HS-5 (cell line): ENCODE measurements at places on chromosomes 7 and 10.
A peak's percentile ranks its signal among the peaks of the same experiment; 100 is the strongest.

DNA sequence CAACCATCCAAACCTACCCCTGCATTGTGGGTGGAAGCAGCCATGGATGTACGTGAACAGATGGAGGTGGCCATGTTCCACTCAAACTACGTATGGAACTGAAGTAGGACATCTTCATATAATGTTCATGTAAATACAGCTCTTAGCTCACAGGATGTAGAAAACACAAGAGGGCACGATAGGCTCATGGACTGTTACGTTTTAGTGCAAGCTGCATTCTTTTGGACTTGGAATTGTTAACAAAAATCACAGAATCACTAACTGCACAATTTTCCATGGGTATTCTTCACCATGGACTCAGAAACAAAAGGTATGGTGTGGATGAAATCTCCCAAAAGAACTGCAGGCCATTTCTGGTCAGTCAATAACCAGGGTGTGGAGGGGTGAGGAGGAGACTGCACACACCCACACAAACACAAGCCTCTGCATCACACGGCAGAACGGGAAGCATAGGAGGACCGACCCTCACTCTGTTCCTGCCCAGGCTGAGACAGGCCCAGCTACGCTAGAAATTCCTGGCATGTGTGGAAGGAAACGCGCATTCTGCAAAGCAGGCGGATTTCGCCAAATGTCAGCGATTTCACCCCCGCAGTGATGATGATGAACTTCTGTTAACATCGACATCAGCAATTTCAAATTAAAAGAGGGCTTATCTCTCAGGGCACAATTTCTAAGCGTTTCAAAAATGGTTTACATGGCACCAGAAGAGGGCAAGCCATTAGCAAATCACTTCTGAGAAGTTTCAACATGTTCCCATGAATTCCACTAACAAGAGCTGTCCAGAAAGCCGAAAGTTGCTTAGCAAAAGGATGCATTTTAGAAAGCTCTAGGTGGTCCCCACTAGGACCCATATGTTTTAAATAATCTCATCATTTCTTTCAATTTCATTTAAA lies 149.0 kb downstream of the TNS3 start:
- DNase-seq: no peak

DNA sequence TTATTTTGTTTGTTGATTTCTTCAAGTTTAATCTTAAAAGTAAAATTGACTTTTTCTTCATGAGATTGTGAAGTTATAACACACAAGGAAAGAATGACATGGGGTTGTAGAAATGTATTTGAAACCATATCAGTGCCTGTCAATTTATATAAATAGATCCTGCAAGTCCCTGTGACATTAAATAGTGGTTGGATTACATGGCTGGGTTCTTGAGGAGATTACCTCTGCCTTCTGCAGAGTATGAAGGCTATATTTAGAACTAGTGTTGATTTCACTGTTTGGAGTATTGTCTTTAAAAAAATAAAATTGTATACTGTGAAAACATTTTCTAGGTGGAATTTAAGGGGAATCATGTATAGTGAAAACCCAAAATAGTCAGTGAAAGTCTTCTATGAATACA lies 385.8 kb upstream of the SMIM30 start:
- DNase-seq: no peak

- no peak for DNase-seq
Observed at GRCh38 chr10:21501731-21502347, 23.6 kb downstream of the SKIDA1 start.

GRCh38 chr10:113493882-113494301 lies 59.0 kb upstream of the HABP2 start:
- DNase-seq: no peak

DNA sequence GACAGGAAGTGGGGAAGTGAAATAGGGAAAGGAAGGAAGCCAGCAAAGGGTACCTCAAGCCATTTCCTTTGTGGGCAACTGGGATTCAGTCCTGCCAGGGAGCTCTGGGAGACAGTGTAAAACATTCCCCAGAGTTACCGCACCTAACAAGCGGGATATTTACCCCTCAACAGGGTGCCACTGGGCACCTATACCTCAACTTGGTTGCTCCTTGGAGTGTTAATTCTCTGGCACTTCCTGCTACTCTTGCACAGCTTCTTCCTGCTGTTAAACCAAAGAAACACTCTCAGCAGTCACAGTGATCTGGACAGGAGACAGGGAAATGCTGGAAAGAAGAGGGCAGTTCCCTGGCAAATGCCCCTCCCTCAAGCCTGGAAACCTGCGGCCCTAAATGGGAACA lies 151.3 kb downstream of the REEP3 start:
- DNase-seq: no peak

DNA sequence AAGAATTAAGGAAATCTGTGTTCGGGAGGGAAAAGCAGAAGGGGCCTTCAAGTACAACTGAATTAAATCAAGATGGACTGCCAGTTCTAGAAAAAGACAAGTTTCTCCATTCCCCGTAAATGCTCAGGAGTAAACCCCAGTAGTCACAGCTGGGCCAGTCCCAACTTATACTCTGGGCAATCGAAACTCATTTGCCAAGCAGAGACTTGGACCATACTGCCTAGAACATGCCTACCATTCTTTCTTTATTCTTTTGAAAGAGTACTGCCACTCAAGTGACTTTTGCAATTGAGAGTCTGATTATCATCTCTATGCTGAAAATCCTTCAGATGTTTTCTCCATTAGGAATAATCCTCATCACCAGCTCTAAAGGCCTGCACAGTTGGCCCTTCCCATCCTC lies 21.4 kb downstream of the RPP30 start:
- DNase-seq: no peak

DNA sequence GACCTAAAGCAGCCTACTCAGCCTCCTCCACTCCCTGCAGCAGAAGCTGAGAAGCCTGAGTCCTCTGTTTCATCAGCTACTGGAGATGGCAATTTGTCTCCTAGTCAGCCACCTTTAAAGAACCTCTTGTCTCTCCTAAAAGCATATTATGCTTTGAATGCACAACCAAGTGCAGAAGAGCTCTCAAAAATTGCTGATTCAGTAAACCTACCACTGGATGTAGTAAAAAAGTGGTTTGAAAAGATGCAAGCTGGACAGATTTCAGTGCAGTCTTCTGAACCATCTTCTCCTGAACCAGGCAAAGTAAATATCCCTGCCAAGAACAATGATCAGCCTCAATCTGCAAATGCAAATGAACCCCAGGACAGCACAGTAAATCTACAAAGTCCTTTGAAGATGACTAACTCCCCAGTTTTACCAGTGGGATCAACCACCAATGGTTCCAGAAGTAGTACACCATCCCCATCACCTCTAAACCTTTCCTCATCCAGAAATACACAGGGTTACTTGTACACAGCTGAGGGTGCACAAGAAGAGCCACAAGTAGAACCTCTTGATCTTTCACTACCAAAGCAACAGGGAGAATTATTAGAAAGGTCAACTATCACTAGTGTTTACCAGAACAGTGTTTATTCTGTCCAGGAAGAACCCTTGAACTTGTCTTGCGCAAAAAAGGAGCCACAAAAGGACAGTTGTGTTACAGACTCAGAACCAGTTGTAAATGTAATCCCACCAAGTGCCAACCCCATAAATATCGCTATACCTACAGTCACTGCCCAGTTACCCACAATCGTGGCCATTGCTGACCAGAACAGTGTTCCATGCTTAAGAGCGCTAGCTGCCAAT lies 202.2 kb downstream of the ZEB1 start:
- DNase-seq: no peak

DNA sequence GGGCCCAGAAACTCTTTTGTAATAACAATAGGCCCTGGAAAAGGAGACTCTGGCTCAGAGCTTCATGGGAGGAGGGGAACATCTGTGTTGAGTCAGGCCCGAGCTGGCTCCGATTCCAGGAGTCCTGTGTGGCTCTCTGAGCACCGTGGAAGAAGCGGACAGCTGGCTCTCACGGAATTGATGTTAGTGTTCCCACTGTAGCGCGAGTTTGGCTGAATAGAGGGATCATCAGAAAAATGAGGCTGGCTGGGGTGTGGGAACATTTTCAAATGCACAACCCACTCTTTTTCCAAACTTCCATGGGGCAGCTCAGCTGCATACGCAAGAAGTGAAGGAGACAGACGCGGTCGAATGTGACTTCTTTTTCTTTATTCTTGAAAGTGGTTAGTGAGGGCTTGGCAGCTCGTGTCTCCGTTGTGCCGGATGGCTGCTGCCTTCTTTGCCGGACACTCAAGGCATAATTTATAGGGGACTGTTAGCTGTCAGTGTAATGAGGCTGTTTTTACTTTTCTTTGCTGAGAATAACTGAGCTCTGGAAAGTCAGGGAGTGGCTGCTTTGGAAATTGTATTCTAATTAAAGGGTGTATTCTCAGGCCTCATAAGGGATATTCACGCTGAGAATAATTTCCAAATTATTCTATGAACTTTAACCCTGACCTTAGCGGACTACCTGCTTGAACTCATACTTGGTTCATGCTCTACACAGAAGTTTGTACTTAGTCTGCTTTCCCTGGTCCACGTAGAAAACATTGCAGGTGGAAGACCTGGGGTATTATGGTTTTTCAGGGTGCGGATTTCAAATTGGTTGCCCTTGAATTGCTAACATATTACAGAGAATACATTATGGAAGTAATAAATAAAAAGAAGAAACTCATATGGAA lies 23.1 kb downstream of the MDFIC start:
- no peak for DNase-seq

DNA sequence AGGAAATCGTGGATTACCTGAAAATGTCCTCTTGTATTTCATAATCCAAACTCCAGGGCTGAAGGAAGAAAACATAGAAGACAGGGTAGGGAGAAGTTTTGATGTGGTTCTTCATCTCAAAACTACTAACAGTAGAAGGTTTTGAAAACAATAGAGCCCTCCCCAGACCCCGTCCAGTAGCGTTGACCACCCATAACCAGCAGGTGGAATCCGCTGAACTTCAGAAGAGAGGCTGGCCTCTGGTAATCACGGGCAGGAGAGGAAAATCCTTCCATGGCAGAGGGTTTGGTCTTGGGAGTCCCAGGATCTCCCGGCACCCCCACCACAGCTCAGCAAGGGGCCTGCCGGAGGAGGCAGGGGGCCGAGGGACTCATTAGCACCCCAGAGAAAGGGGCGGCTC lies 333.4 kb upstream of the RNF32 start:
- no peak for DNase-seq

DNA sequence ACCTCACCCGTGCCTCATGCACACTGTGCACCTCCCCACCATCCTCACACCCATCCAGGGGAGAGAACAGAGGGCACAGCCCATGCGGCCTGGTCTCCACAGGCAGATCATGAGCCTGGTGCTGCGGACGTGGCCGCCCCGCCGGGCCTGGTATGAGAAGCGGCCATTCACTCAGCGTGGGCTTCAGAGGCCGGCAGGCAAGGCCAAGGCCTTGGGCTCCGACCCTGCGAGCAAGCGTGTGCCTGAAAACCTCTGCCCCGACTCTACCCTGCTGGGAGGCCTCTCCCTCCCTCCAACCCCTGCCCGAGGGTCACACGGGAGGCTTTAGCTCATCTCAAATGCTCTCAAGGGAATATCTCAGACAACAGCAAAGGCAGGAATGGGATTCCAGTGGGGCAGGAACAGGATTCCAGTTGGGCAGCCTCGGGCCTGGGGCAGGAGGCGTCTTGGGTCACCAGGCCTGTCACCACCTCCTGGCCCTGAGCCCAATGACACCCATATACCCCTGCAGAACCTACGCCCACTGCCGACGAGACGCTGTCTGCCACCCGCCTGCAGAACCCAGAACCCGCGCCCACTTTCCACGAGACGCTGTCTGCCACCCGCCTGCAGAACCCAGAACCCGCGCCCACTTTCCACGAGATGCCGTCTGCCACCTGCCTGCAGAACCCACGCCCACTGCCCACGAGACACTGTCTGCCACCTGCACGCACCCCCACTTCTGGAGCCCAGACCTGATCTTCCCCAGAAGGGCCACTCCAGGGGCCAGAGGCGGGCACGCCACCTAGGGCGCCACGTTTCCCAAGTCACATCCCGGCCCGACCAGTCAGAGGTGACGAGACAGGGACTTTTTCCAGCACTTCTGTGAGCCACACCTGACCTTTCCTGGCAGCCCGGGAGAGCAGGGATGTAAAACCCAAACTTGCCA lies 38.9 kb downstream of the ADAP1 start:
- DNase-seq: no peak

- no peak for DNase-seq
Observed at GRCh38 chr7:41685684-41686083, 17.2 kb downstream of the INHBA start.

DNA sequence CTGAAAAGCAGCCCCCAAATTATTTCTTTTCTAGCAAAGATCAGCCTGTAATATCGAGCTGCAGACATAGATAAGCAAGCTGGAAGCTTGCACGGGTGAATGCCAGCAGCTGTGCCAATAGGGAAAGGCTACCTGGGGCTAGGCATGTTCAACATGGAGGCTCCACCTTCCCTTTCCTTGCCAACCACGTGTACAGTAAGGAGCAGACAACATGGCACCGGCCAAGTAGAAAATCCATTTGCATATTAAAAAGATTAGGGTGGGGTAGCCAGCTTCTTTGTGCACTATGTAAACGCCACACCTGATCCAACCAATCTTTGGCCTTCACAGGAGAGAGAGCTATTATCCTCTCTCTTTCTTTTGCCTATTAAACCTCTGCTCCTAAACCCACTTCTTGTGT lies 56.7 kb upstream of the SEPHS1 start:
- DNase-seq: no peak

GRCh38 chr10:12782537-12782936 lies 219.0 kb downstream of the CCDC3 start:
- peak; percentile 2 for DNase-seq

DNA sequence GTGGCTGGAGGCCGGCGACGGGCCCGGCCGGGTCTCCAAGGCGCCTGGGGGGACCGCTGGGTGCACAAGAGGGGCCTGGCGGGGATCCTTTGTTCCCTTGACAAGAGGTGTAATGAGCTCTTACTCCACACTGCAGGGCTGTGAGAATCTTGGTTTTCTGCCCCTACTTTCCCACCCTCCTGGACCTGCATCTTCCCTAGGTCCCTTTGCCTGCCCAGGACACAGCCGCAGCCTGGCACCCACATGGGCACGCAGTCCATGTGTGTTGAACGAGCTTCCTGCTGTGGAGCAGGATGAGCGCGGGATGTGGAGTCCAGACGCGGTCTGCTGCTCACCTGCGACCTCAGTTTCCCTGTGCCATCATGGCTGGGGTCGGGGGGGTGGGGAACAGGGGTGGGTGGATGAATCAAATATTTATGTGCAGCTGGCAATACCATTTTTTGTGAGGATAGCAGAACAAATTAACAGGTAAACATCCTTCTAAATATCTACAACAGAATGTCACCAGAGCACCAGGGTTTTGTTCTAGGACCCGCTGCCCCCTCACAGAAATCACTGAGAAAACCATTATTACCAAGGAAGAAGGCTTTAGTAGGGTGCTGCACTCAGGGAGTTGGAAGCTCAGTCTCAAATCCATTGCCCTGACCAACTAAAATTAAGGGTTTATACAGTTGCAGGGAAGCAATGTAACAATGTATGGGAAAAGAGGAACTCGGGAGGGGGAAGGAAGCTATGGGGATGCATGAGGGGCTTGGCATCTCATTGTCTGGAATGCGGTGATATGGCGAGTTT lies 474 bp upstream of the NSMCE4A start:
- DNase-seq: no peak

- DNase-seq: no peak
Observed at GRCh38 chr7:106029451-106029850, 66.4 kb downstream of the CDHR3 start.
